ENCODE measurements at places on chromosomes 7 and 10.

DNA sequence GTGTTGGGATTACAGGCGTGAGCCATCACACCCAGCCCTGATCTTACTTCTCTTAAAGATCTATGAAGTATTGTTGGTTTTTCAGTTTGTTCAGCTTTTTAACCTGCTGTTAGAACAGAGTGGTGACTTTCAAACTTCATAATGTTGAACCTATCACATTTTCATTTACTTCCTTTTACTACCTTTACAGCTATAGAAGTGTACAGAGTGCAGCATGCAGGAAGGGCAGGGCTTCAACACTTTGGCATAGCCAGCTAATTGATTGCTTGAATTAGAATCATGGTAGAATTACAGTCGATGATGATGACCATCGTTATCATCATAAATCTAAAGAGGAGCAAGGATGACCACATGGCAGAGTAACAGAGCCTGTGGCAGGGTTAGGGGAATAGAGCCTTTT lies 55.5 kb downstream of the AOAH start:
- no peak for DNase-seq

- DNase-seq, result no peak
Measured at GRCh38 chr7:47796347-47796746, 151.9 kb downstream of the PKD1L1 start.

DNA sequence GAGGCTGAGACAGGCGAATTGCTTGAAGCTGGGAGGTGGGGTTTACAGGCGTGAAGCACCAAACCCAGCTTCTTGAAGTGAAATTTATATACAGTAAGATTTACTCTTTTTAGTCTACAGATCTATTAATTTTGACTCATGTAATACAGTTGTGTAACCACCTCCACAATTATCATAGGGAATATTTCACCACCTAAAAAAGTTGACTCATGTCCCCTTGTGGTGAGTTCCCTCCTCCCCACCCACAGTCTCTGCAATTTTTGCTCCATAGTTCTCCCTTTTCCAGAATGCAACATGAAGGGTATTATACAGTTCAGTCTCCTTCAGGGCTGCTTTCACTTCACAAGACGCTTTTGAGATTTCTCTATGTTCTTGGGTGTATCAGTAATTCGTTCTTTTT lies 156.8 kb downstream of the FAM107B start:
- no peak for DNase-seq

- no peak for DNase-seq
Measured at GRCh38 chr10:61139592-61139953, 195.6 kb upstream of the RHOBTB1 start.

Measured in activated naive CD4-positive, alpha-beta T cell treated with anti-CD3 and anti-CD28 coated beads for 36 hours (primary cell).